AG09319 (cell line): ENCODE measurements at places on chromosomes 12 and 14.

- no peak for DNase-seq
Measured at GRCh38 chr14:20384321-20384720, 29.0 kb downstream of the TEP1 start.

- no peak for DNase-seq
Measured at GRCh38 chr14:102910442-102910841, 12.0 kb upstream of the AMN start.

GRCh38 chr14:38138473-38139138 lies 69.1 kb upstream of the SSTR1 start:
- DNase-seq = no peak

- peak; percentile 73 for DNase-seq
Measured at GRCh38 chr12:50572287-50572686, 67.5 kb downstream of the DIP2B start.

GRCh38 chr14:60153991-60154390 lies 11.2 kb downstream of the DHRS7 start:
- DNase-seq = no peak

DNA sequence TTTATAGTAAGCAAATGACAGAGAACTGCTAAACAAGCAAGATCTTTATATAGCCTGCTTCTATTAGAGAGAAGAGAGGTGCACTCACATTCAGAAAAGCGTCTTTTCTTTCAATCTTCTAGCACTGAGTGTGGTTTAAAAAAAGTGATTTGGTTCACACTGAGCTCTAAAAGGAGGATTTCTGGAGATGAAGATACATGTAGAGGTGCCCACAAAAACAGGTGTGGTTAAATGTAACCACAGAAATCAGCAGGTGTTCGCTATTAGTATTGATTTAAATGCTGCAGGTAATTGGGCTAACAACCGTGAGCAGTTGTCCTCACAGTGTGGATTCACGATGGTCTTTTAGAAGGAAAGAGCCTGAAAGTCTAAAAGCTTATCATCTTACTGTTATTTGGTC lies 10.7 kb downstream of the PKP2 start:
- DNase-seq = no peak

DNA sequence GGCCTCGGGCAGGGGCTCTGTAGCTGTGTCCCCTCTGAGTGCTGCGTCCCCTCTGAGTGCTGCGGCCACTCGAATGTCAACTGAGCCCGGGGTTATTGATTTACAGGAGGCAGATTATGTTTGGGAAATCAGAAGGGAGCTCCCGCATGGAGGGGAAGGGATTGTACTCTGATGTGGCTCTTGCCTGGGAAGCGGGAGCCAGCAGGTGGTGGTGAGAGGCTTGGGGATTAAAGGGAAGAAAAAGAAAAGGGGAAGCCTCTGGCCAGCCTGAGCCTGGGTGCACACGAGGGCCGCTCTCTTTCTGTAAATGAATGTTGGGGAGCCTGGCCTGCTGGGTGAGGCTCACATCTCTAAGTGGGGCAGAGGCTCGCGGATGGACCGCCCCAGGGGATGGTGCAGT lies 143.7 kb downstream of the AACS start:
- DNase-seq = no peak

GRCh38 chr12:102958073-102958829 lies 777 bp downstream of the ASCL1 start:
- DNase-seq = no peak

GRCh38 chr12:9980126-9980525 lies 8.9 kb downstream of the CLEC12A start:
- DNase-seq = no peak

DNA sequence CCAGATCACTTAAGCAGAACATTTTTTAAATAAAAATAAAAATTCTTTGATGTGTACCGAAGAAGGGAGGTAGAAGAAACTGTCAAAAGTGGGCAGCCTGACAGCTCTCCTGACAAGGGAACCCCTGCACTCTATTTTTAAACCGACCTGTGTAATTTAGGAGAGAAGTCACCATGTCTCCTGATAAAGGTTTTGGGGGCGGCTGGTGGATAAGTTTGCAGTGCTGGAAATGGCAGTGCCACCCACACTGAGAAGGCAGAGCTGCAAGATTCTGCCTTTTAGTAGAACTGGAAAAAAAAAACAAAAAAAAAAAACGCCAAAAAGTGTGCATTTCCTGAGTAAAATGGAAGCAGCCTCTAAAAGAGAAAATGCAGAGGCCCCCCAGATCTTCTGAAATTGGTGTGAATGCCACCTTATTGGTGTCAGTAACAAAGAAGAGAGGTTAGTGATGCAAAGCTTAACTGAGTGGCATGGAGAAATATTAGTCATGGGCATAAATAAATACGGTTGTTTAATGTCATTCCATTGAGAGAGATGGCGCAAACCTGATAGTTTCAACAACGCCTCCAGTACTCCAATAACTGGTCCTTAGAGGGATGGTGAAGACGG lies 24.7 kb downstream of the DUSP6 start:
- no peak for DNase-seq

DNA sequence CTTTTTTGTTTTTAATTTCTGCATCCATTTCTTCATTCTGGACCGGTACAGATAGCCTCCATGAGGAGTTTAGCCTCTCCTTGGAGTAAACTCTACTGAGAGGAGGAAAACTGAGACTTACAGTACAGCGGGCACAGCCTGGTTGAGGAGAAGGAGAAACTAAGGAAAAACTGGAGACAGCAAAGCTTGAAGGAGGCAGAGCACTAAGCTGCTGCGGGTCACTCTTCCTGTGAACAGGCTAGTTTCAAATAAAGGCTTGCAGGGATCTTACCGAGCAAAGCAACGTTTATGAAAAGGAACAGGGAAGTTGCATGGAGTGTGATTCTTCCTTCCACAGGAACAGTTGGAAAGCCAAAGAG lies 348 bp upstream of the SSTR1 start:
- no peak for DNase-seq

GRCh38 chr14:63893701-63894458 lies 41.1 kb downstream of the SYNE2 start:
- DNase-seq = peak; percentile 72

DNA sequence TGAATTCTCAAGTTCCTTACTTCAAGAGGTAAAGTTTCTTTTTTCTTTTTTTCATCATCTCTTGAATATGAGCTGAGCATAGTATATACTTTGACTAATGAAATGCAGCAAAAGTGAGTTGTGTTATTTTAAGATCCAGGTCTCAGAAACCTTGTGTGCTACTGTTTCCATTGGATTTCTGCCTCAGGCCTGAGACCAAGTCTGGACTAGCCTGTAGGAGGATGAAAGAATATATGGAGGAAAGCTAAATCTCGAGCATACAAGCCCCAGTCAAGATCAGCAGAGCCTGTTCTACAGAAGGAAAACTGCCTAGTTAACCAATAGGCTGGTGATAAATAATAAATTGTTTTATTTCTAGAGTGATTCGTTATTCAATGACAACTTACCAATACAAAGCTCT lies 652.5 kb downstream of the C12orf50 start:
- DNase-seq = no peak

GRCh38 chr12:116675339-116676107 lies 62.3 kb downstream of the SPRING1 start:
- no peak for DNase-seq

DNA sequence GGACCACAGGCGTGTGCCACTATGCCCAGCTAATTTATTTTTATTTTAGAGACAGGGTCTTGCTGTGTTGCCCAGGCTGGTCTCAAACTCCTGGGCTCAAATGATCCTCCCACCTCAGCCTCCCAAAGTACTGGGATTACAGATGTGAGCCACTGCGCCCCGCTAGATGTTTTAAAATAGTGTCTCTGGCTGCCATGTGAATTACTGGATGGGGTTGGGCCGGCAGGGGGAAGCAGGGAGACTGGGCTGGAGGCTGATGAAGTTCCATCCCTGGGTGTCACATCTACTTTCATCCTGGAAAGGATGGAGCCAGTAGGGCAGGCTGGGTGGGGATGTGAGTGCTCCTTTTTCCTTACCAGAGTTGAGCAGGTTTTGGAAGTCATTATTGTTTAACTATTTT lies 46.1 kb downstream of the DNAH10 start:
- no peak for DNase-seq

DNA sequence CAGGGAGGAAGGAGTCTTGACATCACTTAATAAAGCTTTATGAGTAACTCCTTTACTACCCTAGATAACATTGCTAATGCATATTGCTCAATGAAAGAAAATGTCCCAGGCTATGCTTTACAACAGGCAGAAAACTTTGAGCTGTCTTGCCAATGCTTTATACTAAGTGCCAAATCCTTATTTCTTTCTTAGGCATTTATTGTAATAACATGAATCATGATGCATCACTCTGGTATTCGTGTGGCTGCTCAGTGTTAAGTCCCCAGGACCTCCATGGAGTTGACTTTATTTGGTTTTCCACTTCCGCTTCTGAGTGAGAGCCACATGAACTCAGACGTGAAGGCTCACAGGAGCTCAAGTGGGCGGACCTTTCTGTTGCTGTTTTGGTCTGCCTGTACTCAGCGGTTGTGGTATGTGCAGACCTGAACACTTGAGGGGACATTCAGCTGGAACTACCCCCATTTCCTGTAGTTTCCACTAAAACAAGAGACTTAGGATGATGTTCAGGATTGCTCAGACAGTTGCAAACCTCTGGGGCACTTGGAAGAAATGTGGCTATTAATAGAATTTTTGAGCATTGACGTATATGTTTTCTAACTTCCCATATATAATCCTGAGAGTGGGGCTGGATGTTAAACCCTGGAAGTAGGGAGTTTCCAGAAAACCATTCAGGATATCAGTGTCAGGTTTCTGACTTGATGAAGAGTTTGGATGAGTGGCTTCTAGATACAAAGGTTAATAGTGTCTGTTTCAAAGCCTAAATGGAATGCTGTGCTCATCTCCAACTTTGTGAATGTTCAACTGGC lies 258.6 kb downstream of the MSRB3 start:
- DNase-seq = peak; percentile 96

DNA sequence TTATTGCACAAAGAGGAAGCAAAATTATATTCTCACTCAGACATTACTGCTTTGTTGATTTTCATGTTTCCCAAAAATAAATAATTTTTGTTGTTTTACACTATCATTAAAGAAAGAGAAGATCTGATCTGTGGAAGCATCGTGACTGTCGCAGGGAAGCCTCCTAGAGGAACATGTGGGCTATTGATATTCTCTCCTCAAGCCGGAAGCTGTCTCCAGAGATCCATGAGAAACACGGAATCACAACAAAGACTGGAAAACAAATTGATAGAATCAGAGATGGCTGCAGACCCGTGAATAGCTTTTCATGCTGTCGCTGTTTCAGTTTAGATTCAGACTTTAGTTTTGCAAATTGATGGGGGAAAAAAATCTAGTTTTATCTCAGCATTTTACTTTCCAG lies 235.2 kb upstream of the TMPO start:
- DNase-seq = no peak

GRCh38 chr12:80400571-80400991 lies 43.5 kb upstream of the PTPRQ start:
- DNase-seq = no peak

GRCh38 chr12:41190338-41190737 lies 2.2 kb downstream of the PDZRN4 start:
- no peak for DNase-seq

DNA sequence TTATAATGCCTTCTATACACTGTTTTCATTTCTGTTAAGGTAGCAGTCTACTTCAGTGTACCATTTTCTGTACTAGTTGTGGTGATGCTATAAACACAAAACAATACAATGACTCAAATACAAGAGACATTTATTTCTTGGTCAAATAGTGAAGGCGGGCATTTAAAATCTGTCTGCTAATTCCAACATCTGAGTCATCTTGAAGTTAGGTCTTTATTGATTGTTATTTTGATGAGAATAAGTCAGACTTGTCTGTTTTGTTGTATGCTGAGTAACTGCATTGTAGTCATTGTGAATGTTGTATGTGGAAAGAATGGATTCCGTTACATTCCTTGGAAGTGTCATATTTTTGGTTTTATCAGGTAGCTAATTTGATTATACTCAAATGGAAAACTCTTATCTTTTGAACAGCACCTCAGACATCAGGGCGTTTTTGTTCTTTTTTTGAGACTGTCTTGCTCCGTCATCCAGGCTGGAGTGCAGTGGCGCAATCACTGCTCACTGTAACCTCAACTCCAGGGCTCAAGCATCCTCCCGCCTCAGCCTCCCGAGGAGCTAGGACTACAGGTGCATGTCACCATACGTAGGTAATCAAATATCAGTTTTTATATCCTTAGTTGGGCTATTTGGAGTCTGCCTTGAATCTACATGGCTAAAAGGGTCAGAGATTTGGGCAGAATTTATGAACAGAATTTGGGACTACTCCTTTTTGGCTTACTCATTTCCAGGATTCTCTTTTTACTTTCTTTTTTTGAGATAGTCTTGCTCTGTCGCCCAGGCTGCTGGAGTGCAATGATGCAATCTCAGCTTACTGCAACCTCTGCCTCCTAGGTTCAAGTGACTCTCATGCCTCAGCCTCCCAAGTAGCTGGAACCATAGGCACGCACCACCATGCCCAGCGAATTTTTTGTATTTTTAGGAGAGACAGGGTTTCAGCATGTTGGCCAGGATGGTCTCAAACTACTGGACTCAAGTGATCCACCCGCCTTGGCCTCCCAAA lies 56.8 kb downstream of the PAPLN start:
- DNase-seq = no peak

GRCh38 chr14:31060253-31060875 lies 34.2 kb upstream of the STRN3 start:
- no peak for DNase-seq

DNA sequence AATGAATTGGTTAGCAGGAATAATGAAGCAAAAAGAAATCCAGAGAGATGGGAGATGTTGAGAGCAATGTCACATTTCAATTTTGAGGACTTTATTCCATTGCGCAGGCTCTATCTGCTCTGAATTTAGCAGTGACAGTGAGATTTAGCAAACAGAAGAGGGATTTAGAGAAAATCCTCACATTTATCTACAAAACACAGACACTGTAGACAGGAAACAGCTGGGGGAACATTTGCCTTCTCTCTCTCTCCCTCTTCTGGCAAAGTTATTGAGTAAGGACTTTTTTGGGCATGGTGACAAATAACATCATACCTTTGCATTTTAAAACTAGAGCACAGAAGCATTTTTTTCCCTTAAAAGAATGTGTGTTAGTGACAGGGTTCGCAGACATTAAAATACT lies at the start of gene IGF1:
TSS of gene IGF1 (minus strand) at position 158 of the 400 bp plus-strand sequence. CDS start 182 bp downstream, outside the sequence.
- DNase-seq = peak; percentile 12

GRCh38 chr12:59911516-59911915 lies 315.7 kb downstream of the SLC16A7 start:
- no peak for DNase-seq

GRCh38 chr12:42021469-42021868 lies 123.2 kb downstream of the GXYLT1 start:
- no peak for DNase-seq

- DNase-seq = no peak
Measured at GRCh38 chr14:99257673-99258221, 14.2 kb downstream of the BCL11B start.
